ENCODE measurements at places on chromosomes 2 and 18.

- no peak for DNase-seq
Measured at GRCh38 chr2:101251844-101252407, 760 bp upstream of the CNOT11 start.

DNA sequence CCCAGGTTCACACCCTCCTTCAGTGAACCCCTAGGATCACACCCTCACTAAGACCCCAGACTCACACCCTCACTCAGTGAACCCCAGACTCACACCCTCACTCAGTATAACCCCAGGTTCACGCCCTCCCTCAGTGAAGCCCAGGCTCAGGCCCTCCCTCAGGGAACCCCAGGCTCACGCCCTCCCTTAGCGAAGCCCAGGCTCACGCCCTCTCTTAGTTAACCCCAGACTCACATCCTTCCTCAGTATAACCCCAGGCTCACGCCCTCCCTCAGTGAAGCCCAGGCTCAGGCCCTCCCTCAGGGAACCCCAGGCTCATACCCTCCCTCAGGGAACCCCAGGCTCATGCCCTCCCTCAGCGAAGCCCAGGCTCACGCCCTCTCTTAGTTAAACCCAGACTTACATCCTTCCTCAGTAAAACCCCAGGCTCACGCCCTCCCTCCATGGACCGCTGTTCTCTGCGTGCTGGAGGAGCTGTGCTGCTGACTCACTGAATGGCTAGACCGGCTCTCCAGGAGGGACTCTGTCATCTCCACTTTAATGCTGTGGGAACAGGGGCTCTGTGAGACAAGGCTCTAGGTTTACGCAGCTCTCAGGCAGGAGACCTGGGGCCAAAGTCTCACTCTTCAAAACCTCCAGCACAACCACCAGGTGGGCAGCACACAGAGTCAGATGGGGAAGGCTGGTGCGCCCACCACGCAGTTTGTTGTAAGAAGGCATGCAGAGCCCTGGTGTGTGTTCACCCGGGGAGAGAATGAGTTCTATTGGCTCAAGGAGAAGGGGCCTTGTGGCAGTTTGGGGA is 506.9 kb upstream of the MYT1L start:
- no peak for DNase-seq

- DNase-seq: no peak
Measured at GRCh38 chr18:54130177-54130576, 94.3 kb downstream of the MBD2 start.

GRCh38 chr18:51941999-51942398 is 398.0 kb upstream of the DCC start:
- no peak for DNase-seq

DNA sequence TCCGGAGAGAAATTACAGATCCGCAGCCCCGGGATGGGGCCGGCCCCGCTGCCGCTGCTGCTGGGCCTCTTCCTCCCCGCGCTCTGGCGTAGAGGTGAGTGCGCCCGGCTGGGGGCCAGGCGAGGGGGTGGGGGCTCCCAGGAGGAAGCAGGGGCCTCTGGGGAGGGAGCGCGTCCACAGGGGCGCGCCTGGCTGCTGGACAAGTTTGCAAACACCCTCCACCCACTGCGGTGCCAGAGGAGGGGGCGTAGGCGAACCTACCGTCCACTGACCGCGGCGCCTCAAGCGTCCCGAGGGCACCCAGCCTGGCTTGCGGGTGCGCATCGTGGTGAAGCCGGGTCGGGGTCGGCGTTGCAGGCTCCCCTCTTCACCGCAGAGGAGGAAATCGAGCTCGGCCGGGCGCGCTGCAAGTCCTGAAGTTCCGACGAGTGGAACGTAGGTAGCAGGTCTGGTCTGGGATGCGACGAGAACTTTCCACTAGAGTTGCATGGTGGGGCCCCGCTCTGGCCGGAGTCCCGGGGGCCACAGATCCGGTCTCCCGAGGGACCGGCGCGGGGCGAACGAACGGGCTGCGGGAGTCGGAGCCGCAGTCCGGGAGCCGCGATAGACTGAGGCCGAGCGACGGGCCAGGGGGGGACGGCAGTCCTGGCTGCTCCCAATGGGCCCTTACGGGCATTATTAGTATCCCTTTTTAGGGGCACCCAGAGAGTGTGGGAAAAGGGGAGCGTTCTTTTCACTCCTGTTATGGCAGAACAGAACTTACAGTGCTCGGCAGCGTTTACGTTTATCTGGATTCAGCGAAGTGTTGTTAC is 502 bp downstream of the MERTK start:
- no peak for DNase-seq

GRCh38 chr2:52139241-52139640 is 1107.3 kb upstream of the NRXN1 start:
- no peak for DNase-seq

DNA sequence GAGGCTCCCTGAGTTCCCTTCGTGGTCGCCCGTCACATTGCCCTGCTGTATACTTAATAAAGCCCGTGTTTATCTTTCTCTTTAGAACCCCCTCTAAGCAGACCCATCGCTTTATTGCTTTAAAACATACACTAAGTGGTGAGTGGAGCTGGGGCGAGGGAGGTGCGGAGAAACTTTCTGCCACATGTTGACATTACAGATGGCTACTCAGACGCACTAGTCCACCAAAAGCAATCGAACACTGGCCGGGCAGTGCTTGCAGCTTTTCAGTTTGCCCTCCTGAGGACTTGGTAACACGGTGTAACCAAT is 859 bp upstream of the COLEC12 start:
- DNase-seq: no peak

DNA sequence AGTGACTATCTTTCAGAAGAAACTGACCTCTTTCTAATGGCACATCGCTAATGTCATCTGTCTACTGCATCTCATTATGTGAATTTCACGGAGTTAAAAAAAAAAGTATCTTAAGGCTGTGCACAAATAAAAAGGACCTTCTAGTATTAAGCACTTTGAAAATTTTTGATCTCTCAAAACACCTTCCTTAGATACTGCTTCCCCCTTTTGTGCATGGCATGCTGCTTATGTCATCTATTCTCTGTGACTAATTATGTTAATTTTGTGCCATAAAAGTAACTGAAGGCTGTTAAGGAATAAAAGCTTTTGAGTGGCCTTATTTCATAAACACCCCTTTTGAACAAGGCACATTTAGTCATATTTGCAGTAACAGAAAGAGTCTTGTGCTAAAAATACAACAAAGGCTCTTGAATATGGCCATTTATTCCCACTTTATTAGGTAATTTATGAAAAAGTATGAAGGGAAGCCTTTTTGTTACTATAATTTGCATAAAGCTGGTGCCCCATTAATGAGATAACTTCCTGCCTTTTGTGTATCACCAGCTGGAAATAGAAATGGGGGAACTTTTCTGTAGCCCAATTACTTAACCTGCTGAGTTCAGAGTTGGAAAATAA is 1412.0 kb upstream of the ZEB2 start:
- no peak for DNase-seq

GRCh38 chr18:73711256-73711655 is 436.4 kb downstream of the FBXO15 start:
- no peak for DNase-seq

GRCh38 chr18:45854036-45854586 is 28.6 kb downstream of the SIGLEC15 start:
- no peak for DNase-seq

DNA sequence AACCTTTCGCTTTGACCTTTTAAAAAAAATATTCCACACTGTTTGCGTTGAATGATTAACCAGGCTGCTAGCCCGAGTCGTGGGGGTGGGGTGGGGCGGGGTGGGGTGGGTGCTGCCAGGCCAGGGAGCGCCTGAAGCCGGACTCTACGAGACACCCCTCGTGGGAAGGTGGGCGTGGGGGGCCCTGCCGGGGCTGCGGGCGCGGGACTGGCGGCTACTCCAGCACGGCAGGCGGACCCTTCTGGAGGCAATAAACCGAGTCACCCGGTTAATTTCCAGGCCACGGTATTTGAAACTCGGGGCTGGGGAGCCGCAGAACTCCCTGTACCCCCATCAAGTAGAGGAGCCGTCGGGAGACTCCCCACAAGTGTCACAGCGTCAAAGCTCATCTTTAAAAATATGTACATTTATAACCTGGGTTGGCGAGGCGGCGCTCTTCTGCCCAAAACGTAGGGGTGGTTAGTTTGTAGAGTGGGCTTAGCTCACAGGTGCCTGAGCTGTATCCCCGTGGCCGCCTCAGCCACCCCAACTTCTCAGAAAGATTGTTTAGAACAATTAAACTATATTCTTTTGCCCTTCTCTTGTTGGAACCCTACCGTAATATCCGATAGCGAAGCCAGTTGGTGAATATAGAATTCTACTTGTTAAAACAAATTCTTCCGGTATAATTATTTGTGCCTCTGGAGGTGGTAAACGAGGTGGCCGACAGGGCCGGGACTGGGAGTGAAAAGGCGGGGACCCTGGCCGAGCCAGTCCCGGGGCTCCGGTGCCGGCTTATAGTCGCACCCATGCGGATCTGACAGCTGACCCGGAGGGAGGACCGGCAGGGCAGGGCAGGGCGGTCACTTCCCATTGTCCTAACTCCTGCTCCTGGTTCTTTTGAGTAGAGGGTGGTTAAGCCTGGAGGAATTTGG is 1.4 kb downstream of the B3GNT2 start:
- no peak for DNase-seq

DNA sequence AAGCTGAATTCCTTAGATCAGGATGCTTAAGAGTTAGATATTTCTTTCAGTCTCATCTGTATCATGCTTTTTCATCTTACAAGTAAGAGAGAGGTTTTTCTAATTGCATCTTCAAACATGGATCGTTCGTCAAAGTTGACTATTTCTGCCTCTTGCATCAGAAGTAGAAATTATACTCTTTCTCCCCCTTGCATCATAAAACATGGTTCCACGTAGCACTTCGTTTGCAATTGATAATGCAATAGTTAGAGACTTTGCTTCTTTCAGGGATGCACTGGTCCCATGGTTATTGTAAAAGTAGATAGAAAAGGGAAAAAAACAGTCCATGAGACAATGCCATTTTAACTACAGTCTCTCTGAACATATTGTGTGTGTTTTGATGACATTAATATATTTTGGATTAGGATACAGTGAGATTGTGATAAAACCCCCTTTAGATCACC is 75.1 kb upstream of the PARD3B start:
- no peak for DNase-seq

DNA sequence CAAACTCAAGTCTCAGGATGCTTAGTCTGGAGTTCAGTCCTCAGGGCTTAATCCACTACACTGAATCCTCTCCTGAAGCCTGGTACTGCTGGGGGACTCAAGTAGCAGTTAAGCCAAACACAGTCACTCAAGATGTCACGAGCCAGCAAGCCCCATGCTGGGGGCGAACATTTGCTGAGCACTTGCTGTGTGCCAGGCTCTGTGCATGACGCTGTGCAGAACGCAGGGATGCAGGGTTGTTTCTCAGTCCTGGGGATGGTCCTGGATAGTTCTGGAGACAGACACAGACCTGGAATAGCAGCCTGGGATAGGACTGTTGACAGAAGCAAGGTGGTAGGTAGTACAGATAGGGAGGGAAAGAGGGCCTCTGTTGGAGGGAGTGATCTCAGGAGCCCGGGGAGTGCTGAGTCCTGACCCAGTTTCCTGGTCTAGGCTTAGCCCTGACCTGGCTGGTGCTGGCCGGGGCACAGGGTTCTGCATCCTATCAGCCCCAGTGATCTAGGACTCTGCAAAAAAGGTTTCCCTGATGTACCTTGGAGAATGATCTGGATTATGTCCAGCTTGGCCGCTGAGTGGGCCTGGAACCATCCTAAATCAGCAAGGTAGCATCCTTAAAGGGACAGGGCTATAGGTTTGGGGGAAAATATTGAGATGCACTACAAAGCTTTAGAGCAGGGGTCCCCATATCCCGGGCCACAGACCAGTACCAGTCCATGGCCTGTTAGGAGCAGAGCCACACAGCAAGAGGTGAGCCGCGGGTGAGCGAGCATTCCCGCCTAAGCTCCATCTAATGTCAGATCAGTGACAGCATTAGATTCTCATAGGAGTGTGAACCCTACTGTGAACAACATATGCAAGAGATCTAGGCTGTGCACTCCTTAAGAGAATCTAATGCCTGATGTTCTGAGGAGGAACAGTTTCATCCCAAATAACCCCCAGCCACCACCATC is 54.7 kb upstream of the OTOF start:
- no peak for DNase-seq

DNA sequence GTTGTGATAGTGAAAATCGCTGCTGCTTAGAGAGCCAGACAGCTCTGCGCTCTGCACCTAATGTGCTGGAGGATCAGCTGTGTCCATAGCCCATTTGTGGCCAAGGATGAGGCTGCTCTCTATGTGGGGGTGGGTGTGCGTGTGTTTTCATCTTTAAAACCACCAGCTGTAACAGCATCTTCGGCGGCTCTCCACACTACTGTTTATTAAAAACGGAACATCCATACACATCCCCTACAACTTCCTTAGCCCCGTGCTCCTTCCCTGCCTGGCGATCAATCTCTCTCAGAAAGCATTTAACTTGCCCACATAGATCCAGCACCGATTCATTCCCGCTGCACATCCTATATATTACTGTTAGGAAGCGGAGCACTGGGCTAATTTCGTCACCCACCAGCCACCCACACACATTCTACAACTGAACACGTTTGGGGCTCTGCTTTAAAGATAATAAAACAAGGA is 1.6 kb downstream of the CELF4 start:
- no peak for DNase-seq

DNA sequence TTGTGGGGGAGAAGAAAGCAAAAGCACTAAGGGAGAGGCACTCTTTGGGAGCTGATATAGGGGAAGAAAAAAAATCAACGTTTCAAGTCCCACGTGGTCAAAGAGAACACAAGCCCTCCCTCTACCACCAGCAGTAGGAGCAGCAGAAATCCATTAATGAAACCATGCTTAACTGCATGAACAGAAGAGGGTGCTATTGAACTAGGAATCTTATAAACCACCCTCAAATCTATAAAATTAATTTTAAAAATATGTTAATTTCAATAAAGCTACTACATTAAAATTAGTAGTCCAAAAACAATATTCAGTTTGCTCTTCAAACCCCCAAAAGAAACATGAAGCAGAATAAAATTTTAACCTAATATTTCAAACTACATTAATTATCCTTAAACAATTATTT is 147.8 kb downstream of the TMEM18 start:
- DNase-seq: no peak

DNA sequence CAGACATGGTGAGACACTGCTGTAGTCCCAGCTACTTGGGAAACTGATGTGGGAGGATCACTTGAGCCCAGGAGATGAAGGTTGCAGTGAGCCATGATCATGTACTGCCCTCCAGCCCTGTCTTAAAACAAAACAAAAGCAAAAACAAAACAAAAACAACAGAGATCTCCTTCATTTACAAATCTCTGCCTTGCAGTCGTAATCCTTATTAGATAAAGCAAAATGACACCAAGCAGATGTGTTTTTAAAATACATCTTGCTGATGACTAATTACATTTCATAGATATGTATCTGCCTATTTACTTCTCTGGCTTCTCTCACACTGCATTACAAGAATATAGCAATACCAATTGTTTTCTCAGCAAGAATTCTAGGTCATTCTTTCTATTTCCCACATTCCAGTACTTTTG is 22.8 kb downstream of the NFE2L2 start:
- no peak for DNase-seq

GRCh38 chr2:62216113-62216512 is 20.2 kb downstream of the B3GNT2 start:
- no peak for DNase-seq

- no peak for DNase-seq
Measured at GRCh38 chr2:120231974-120232635, 8.9 kb upstream of the TMEM185B start.
